ENCODE measurements at places on chromosomes 16 and 17.

- no peak for DNase-seq
These were observed 6.0 kb downstream of the STAC2 start for GRCh38 chr17:39219647-39220154.

DNA sequence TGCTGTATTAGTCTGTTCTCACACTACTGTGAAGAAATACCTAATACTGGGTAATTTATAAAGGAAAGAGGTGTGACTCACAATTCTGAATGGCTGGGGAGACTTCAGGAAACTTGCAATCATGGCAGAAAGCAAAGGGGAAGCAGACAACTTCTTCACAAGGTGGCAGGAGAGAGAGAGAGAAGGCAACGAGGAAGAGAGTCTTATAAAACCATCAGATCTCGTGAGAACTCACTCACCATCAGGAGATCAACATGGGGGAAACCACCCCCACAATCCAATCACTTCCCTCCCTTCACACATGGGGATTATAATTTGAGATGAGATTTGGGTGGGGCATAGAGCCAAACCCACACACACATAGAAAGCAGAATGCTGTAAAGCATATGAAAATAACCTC is 896.2 kb downstream of the CDH11 start:
- DNase-seq, result no peak

DNA sequence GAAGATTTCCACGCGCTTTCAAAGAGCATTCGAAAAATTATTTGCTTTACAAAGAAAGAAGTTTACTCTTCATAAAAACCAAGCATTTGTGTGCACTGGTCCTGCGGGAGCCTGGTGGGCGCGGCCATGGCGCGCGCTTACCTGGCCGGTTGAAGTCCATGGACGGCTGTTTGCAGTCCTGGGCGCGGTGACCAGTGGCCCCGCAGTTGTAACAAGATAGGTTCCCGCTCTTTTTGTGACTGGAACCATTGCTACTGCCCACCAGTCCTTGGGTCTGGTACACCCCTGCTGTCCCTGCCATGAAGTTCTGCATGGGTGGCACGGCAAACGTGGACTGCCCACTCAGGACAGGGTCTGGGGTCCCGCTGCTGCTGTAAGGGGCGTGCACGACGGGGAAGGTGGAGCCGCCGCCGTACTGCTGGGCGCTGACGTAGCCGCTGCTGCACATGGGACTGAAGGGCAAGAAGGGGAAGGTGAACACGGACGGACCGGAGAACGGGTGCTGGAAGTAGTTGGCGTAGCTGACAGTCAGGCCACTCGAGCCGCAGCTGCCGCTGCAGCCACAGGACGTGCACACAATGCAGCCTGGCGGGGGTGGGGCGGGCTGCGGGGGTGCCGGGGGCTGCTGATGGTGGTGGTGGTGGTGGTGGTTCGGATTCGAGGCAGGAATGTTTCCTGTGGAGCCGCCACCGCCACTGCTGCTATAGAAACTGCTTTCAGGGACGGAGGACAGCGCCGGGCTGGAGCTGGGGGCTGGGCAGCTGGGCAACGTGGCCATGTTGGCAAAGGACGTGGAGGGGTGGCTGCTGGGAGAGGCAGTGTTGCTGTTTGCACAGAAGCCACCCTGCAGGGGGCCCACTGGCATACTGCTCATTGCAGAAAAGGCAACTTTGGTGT is 19.5 kb downstream of the MAP1LC3B start:
- no peak for DNase-seq

DNA sequence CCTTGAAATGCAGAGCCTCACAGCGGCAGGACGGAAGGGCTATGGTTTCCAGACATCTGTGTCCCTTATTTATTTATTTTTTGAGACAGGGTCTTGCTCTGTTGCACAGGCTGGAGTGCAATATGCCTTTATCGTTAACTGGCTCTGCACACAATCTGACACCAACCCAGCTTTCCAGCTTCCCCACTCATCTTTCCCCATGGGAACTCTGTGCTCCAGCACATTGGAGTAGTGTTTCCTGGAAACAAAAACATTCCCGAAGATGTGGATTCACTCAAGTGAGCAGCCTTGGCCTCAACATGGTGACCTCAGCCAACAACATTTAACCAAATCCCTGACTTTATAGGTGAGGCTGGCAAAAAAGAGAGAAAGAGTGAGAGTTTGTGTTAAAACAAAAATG is 307.1 kb downstream of the TMEM114 start:
- no peak for DNase-seq

GRCh38 chr16:80899809-80900592 is 95.6 kb upstream of the CDYL2 start:
- DNase-seq, result no peak

DNA sequence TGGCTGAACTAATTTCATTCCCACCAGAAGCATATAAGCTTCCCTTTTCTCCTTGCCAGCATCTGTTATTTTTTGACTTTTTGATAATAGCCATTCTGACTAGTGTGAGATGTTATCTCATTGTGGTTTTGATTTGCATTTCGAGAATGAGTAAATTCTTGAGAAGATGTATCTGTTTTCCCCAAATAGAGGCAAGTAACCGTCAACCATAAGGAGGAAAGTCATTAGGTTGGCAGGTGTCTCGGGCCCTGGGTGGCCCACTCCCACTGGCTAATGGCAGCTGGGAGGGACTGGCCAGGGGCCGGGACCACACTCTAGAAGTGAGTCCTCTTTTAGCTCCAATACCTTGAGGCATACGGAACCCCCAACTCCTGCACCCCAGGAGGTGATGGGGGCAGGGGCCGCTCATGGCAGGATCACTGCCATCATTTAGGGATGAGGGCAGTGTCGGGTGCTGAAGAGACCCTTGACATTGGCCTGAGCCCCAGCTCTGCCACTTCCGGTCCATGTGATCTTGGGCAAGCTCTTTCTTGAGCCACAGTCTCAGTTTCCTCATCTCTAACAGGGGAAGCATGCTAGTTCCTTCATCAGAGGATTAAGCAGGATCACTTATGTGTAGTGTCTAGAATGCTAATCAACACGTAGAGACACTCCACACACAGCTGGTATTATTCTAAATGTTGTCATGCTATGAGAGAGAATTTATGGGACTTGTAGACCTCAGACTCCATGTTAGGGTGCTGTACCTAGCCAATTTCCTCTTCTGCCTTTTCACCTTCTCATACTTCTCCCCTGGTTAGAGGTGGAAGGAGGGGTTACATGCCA is 44.3 kb downstream of the RGS9 start:
- peak; percentile 63 for DNase-seq

Data from stimulated activated CD4-positive, alpha-beta T cell treated with anti-CD3 and anti-CD28 coated beads, Interleukin-1b, Interleukin-23, amount 100 ng/mL, for 48 hours (primary cell).